ENCODE measurements at places on chromosomes 1 and 21.

GRCh38 chr1:203480084-203480483 is 4.5 kb downstream of the PRELP start:
- DNase-seq: no peak

GRCh38 chr1:37498872-37499617 is 15.5 kb downstream of the MEAF6 start:
- no peak for DNase-seq

- DNase-seq: no peak
These were observed 114.2 kb downstream of the TBX19 start for GRCh38 chr1:168394858-168395257.

GRCh38 chr1:160621633-160622413 is 25.0 kb downstream of the SLAMF1 start:
- no peak for DNase-seq

- no peak for DNase-seq
These were observed 24.8 kb upstream of the NTPCR start for GRCh38 chr1:232925421-232926220.

DNA sequence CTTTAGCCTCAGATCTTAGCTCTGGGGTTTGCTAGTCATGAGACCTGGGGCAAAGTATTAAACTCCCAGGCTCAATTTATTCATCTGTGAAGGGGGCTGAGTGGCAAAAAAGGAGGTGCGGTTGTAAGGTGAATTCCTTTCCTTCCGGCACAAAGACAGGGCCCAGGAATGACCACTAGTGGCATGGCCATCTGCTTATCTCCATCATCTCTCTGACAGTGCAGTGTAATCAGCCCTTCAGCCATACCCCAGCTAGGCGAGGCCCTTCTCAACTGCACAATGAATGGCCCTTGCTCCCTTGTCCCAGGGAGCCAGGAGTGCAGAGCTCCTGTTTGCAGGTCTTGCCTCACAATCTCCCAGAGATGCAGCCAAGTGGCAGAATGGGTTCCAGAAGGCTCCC is 5.6 kb upstream of the SLC26A9 start:
- DNase-seq: no peak

GRCh38 chr1:170749549-170749948 is 85.6 kb downstream of the PRRX1 start:
- no peak for DNase-seq

GRCh38 chr1:74935446-74935845 is 198.7 kb upstream of the LHX8 start:
- DNase-seq: no peak

GRCh38 chr1:19374083-19374801 is 62.1 kb downstream of the SLC66A1 start:
- DNase-seq: no peak

GRCh38 chr1:233114860-233115259 is 164.4 kb downstream of the NTPCR start:
- DNase-seq: no peak

DNA sequence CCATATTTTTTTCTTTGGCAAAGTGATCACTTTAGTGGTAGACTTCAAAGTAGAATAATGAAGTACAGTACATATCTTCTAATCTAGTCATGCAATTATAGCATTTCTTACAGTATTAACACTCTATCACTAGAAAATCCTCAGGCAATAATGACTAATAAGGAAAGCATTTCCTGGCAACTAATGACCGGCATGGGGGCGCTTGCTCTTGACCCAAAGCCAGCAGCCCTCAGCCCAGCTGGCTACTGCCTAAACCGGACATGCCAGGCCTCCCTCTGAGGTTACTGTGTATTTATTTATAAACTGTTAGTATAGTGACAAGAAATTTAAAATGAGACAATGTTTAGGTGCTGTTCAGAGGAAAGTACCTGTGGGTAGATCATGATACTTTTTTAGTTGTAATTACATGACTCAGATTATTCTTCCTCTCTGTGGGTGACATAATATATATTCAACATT is 633.8 kb downstream of the PTPRC start:
- no peak for DNase-seq

GRCh38 chr1:61097317-61097716 is 15.0 kb downstream of the NFIA start:
- DNase-seq: no peak

GRCh38 chr1:59845091-59845490 is 30.3 kb downstream of the HOOK1 start:
- no peak for DNase-seq

DNA sequence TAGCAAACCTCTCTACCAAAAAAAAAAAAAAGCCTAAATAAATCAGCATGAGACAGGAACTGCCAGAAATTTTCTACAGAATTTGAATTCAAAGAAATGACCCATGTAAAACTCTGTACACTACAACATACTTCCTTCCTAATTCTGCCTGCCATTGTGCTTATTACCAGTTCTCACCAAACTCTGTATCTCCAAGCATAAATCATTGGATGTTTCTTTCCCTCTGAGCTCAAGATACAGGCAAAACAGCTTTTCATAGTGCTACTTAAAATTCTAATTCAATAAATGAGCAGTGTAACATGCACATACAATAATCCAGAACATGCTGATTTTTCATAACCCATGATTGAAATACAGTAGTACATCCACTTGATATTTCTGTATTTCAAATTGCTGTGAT is 87.0 kb downstream of the EIF4G3 start:
- no peak for DNase-seq

GRCh38 chr1:61395146-61395800 is 312.9 kb downstream of the NFIA start:
- DNase-seq: no peak

- DNase-seq: no peak
These were observed 81.2 kb upstream of the RAB3GAP2 start for GRCh38 chr1:220353229-220354012.

DNA sequence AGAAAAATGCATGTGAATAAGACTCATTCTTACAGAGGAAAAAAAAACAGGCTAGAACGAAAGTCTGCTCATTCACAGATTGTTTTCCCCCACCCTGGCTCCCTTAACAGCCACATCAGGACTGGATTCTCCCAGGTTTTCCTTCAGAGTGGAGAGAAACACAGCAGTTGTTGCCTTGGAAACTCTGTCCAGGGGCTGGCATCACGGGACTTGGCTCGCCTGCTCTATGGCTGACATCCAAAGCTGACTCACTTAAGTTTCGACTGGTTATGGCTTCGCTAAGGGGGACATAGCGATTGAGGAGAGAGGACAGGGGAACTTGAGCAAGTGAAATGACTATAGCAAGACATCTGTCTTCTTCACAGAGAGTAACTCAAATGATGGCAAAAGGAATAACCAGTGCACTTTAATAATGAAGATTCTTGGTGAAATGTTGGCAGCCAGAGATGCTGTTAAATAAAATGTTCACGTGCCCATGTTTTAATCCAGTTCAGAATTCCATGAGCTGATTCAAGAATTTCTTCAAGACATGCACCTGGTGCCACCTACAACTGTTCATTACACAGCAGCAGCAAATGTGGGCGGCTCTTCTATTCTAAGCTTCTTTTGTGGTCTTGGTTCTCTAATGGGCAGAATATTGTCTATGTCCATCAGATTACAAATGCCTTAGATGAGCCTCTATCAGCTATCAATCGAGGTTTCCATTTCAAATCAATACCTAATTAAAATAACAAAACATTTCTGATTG is 21.8 kb downstream of the MIS18A start:
- DNase-seq: no peak

GRCh38 chr1:163271535-163271934 is 50.2 kb upstream of the NUF2 start:
- no peak for DNase-seq

- no peak for DNase-seq
These were observed 100.9 kb downstream of the TSEN15 start for GRCh38 chr1:184152434-184152898.

DNA sequence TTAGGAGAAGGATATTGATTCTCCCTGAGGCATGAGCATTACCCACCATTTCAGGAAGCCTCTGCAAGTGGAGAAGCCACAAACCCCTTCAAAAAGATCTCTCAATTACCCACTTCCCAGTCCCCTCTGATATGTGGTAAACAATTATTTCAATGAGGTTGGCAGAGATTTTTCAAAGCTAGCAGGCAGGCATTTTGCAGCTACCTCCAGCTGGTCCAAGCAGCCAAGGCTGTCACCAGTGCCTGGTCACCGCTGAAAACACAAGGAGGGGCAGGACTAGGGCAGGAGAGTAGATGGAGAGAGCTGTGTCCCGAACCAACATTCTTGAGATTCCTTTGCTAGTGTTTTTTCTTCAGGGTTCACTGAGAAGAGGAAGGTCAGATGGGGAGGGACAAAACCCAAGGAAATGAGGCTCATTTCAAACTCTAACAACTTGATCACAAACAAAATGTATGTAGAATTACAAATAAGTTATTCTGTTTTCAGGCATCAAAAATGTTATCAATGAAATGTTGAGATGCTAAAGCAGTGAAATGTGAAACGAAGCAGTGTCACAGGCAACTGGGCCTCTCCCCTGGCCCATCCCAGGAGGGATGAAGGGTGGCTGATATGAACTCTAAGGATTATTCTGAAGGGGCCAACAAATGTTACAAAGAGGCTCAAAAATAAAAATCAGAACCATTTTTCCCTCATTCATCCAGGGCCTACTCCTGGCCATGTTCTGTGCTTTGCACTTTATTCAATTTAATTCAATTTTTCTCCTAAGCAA is 22.3 kb downstream of the APP start:
- no peak for DNase-seq

- DNase-seq: no peak
These were observed 21.5 kb upstream of the SMYD2 start for GRCh38 chr1:214259353-214259977.

GRCh38 chr1:42221456-42221855 is 56.9 kb upstream of the GUCA2A start:
- no peak for DNase-seq

- DNase-seq: no peak
These were observed 190.6 kb upstream of the RAB4A start for GRCh38 chr1:229080361-229080760.

DNA sequence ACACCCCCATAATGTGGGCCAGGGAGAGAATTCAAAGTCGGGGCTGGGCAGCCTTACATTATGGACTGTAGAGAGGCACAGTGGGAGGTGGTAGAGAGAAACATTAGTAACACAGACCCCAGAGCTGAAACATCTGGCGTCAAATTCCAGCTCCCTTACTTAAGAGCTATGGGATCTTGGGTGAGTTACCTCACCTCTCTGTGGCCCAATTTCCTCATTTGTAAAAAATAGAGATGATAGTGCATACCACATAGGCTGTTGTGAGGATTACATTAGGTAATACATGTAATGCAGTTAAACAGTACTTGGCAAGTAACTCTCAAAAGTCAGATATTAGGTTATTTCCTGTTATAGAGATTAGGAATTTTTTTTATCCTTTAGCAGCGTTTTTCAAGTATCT is 160.5 kb upstream of the KIAA0040 start:
- no peak for DNase-seq

DNA sequence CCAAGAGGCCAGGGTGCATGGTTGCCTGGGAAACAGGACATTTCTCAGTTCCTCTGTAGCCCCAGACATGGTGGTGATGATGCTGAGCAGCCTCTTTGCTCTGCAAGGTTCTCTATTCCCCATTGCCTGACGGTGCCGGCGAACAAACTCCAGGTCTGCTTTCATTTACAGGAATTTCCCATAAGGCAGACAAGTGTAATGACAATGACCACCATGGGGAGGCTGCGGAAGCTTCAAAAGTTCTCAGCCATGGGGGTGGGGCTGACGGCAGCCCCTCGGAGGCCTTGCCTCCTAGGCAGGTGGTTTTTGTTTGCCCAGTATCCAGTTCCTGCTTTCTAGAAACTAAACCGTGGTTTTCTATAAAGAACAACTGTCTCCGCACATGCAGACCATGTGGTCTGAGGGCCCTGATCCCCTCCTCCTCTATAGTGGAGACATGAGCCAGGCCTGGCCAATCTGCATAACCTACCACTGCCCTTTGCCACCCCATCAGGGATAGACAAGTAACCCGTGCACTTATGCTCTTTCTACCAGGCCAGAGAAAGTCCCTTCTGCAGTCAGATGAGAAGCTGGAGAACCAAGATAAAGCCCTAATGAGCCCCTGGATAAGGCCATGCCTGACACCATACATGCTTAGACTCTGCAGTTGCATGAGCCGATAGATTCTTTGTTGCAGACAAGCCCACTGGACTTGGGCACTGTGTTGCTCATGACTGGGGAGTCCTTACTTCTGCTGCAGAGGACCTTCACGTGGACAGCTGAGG is 54.1 kb downstream of the LDLRAD2 start:
- DNase-seq: no peak

DNA sequence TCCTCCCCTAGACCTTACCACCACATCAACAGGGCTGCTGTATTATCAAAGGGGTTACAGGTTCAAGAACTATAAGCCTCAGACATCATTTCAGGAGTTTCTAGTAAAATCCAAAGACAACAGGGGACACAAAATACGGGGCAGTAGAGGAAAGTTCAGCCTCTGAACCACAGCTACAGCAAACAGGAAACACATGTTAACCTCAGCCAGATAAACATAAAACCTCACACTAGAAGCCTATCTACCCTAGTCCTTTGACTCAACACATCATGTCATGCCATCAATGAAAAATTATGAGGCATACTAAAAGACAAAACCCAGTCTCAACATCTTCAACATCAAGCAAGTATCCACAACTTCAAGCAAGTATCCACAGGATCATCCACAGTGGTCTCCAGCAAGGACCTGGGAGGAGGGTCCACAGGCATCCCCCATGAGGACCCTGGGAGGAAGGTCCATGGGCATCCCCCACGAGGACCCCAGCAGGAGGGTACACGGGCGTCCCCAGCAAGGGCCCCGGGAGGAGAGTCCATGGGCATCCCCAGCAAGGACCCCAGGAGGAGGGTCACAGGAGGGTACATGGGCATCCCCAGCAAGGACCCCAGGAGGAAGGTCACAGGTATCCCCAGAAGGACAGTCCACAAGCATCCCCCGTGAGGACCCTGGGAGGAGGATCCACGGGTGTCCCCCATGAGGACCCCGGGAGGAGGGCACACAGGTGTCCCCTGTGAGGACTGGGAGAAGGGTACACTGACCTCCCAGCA is 440.0 kb downstream of the MATN1 start:
- DNase-seq: no peak

DNA sequence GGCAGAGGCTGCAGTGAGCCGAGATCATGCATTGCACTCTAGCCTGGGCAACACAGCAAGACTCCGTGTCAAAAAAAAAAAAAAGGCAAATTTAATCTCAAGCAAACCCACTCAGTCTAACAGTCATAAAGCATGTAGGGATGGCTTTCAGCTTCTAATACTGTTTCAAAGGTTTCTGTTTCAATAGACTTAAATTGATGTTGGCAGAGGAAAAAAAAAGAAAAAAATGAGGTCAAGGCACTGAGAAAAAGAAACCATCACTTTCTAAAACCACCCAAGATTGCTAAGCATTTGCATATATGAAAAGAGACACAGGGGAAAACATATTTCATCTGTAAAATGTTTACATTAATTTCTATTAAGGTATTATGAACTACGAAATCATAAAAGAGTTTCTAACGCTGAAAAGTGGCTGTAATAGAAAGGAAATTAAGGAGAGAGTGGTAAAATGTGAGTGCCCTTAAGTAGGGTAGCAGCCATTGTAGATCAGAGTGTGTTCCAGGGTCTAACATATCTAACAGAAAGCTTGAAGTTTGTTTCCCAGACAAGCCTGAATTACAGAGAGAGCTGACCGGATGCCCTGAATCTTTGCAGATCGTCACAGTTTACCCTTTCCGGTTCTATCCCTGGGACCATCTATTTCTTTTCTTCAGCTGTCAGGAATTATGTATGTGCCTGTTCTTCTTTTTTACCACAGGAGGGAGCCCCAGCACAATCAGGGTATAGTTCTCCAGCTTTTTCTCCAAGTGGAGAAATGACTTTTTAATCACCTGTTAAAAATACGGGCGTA is 70.0 kb downstream of the PLD5 start:
- DNase-seq: no peak

Data from T follicular helper cell (primary cell).